ENCODE measurements at places on chromosomes 7 and 10.

GRCh38 chr7:37833107-37833817, 15.1 kb upstream of the NME8 start:
- DNase-seq: peak; percentile 69

- DNase-seq: no peak
Observed at GRCh38 chr7:159061674-159062212, 82.9 kb downstream of the VIPR2 start.

- peak; percentile 79 for DNase-seq
Observed at GRCh38 chr7:151806204-151806603, 70.7 kb downstream of the PRKAG2 start.

- DNase-seq: no peak
Observed at GRCh38 chr10:52653263-52653909, 119.2 kb downstream of the MBL2 start.

GRCh38 chr7:112061051-112061450, 145.1 kb downstream of the DOCK4 start:
- DNase-seq: no peak

- DNase-seq: no peak
Observed at GRCh38 chr10:131018886-131019500, 292.5 kb downstream of the TCERG1L start.

- no peak for DNase-seq
Observed at GRCh38 chr7:30511973-30512662, 7.5 kb upstream of the GGCT start.

DNA sequence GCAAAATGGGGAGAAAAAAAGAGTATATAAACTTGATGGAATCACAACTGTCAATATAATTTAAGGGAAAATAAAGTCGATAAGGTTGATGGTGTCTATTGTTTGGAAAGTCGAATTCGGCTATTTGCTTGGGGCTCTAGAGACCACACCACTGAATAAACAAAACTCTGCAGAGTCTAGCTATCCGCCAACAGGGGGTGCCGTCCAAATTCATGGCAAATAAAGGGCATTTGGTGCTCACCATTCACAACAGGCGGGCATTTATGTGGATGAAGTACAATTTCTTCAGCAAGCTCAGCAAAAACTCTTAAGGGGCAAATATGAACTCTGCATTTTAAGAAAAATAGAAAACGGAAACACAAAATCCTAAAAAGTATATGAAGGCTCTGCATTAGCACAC, 23.3 kb downstream of the CD36 start:
- DNase-seq: no peak

- no peak for DNase-seq
Observed at GRCh38 chr10:128221807-128222206, 95.6 kb upstream of the MKI67 start.

DNA sequence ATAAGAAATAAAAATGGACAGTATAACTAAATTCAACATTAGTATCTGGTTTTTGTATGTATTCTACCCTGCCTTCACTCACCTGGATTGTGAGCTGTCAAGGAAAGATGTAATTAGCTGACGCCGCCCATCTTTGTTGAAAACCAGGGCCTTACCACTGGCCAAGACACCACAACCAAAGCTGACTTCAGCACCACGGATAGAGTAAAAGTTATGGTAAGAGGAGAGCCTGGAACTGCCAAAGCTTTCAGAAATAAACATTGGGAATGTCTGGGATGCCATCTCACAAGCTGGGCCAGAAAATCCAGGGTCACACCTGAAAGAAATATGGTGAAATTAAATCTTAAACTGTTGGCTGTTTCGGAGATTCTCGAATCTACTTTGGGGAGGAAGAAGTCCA, 190.1 kb upstream of the SLC26A5 start:
- no peak for DNase-seq

- no peak for DNase-seq
Observed at GRCh38 chr10:43482319-43483078, 45.6 kb downstream of the ZNF487 start.

DNA sequence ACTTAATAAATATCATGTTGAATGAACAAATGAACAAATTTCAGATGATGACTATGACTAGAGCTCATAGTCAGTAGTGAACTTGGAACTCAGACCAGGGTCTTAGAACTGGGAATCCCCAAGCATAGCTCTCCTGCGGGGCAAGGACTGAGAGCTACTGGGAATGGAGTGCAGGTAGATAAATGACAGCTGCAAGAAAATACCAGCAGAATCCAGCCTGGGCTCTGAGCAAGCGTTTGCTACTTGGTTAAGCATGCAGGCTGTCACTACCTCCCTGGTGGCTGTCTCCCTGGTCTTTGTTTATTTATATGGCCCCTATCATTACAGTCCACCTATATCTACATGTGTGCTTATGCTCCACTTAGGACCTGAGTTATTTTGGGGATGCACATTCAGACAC, 208.4 kb downstream of the POU6F2 start:
- DNase-seq: no peak

- peak; percentile 14 for DNase-seq
Observed at GRCh38 chr10:31836569-31837406, 91.8 kb downstream of the ARHGAP12 start.

- no peak for DNase-seq
Observed at GRCh38 chr7:151252961-151253711, 4.6 kb upstream of the SMARCD3 start.

GRCh38 chr7:30988351-30989005, 24.7 kb downstream of the GHRHR start:
- peak; percentile 10 for DNase-seq

GRCh38 chr10:98020784-98021183, 9.6 kb downstream of the CRTAC1 start:
- DNase-seq: no peak
